Karpas-422 (cell line): ENCODE measurements at places on chromosomes 13 and 19.

DNA sequence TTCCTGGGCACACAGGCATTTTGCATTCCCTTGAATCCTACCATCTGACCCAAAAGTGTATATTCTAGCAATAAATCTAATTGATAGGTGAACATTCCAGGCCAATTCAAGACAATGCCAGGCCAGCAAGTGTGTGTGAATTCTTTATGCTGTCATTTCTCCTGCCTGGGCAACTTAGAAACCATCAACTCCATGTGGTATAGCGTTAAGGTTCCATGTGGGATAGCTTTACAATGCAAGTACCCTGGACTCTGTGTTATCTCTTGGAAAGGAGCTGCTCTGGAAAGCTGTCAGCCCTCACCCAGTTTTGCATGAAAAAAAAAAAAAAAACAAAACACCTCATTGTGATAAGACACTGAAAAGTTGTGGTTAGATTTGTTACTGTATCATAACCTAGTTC lies 15.6 kb upstream of the FLT1 start:
- DNase-seq: no peak

DNA sequence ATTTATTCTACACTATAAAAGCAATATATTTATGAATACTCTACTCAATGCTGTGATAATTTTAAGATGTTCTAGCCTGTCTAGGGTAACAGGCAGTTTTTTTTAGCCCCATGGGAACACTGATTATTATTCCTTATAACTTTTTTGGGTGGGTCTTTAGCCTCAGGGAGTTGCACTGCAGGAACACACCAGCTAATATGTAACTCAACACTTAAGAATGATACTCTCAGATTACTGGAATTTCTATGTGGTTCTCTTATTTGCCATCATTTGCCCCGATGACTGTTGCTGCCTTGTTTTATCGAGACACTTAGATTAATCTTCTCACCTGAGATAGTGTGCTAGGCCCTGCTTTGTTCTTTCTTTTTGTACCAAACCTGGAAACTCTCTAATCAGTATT lies 396.9 kb upstream of the SLITRK1 start:
- DNase-seq: no peak

DNA sequence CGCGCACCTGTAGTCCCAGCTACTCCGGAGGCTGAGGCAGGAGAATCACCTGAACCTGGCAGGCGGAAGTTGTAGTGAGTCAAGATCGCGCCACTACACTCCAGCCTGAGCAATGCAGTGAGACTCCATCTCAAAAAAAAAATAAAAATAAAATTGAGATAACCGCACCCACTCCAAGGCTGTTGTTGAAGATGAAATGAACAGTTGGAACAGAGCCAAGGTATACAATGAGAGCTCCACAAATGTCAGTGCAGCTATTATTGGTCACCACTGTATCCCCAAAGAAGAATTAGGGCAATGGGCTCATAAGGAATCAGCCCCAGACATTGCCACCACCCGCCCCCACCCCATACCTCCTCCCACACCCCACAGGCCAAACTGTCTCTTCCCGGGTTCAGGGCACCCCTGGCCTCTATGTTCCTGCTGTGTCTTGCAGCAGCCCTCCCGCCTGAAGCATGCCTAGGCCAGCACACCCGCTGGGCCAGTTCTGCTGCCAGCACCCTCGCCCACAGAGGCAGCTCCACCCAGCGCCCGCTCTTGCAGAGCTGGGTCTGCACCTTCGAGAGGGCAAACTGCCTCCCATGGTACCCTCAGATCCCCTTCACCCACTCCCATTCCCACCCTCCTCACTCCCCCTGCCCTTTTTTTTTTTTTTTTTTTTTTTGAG lies 3.5 kb upstream of the S1PR5 start:
- DNase-seq: peak; percentile 39

- DNase-seq: no peak
Measured at GRCh38 chr19:56837492-56838023, 3.0 kb downstream of the PEG3 start.

DNA sequence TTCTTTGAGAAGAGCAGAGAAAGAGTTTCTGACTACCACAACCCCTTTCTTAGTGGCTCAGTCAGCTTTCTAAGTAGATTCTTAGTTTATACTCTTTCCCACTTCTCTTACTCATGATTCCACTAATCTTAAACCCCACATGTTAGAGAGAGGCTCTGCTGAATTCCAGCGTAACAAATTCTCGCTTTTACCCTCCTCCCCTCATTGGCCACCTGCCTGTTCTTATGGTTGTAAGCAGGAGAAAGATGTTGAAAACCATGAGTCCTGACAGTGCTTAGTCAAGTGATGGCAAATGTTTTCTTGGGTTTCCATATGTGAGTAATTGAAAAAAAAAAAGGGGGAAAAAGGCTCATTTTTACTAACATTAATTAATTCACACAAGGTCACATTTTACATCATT lies 125.9 kb downstream of the ZDHHC20 start:
- DNase-seq: no peak

- DNase-seq: no peak
Measured at GRCh38 chr13:65343898-65344663, 1886.1 kb downstream of the PCDH9 start.

GRCh38 chr19:49157445-49158224 lies at the start of gene TRPM4:
Gene TRPM4 (plus strand): TSS chr19:49157792. CDS start chr19:49157867, 75 bp downstream.
- DNase-seq: no peak

- peak; percentile 84 for DNase-seq
Measured at GRCh38 chr19:48724796-48725753, 5.5 kb upstream of the MAMSTR start.

GRCh38 chr13:113666951-113667701 lies at the start of gene GRK1:
Gene GRK1 (plus strand): TSS chr13:113667219. CDS start chr13:113667387, 168 bp downstream.
- DNase-seq: no peak

DNA sequence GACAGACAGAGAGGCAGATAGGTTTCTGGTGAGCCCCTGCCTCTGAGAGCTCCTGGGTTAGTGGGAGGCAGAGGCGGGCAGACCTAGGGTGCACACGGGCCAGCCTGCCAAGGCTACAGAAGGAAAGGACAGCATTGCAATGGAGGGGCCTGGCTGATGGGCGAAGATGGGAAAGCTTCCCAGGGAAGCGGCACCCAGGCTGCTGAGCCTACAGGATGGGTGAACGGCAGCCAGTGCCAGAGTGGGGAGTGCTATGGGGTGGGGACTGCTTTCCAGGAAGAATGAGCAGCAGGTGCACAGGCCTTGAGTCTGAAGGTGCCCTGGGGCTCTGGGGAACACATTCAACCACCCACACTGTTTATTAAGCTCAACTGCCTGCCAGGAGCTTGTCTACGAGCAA lies 702 bp upstream of the MAG start:
- no peak for DNase-seq

DNA sequence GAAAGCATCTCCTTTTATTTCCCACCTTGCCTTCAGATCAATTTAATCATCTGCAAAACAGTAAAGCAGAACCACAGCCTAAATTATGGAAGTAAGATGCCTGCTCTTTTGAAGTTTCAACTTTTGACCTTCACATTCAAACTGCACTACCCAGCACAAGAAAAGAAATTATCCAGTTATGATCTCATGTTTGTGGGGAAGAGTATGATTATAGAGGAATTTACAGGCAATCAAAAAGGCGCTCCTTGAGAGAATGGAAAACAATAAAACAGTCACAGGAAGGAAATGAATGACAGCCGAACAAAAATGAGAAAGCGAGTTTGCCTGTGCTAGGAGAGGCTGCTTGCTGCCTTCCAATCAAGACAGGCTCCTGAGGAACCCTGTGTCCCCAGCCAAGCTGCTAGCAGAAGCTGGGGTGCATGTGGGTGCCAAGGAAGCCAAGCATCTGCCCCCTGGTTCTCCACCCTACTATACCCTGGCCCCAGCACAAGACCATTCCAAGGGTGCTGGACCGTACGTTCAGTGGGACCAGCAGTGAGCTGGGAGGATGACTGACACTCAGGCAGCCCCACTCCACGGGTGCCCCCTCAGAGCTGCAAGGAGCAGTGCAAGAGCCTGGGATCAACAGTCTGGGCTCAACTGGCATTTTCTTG lies 47.8 kb downstream of the PEPD start:
- DNase-seq: no peak

DNA sequence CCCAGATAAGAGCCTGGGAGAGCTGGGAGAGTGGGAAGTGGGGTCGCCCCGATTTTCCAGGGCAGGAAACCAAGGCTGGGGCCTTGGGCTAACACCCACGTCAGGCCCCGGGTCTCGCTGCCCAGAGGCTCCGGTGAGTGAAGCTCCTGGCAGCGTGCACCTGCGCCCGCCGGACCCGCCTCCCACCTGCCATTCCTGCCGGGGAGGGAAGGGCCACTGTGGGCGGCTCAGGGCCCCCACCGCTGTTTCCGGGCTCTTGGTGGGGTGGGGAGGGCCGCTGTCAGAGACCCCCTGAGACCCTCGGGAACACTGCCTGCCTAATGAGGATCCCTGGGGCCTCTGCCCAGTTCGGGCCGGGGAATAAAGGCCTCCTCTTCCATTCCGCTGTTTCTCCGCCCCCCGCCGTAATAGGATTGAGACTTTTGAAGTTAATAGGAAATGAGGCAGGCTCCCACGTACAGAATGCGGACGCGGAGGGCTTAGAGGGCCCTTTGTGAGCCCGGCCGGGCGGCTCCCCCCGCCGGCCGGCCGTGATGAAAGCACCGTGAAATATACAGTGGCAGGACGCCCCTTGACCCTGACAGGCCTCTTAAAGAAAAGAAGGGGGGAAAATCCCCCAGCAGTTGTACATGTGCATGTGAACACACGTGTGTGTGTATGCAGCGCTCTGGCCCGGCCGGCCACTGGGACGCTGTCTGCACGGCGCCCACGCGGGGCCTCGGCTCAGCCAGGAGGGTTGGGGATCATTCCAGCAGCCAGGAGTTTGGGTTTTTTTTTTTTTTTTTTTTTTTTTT lies 33.2 kb downstream of the EFNA2 start:
- DNase-seq: no peak

GRCh38 chr19:679418-680286 lies 3.5 kb downstream of the FSTL3 start:
- peak; percentile 74 for DNase-seq

DNA sequence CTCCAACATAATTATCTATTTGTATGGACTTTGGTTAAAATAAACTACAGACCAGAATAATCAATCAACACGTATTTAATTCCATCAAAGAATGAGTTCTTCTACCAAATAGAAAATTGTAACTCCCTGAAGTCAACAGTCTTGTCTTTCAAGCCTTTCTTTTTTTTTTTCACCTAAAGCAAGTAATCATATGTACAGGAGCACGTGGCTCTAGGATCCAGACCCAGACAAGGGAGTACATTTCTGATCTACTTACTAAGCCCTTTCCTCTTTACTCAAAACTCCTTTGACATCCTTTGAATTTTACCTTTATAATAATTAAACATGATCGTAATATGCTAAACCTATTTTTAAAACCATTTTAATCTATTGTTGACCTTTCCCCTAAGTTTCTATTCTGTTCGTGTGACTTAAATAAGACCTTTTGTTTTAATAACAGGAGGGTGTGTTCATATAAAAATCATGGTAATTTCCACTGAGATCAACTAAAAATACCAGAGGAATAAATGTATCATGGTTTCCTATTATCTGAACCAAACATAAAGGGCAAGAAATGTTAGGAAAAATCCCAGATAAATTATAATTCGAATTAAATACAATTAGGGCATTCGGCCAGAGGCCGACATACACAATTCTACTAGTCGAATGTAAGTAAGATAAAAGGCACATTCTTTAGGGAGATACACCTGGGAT lies 1.7 kb downstream of the SLC7A1 start:
- no peak for DNase-seq

GRCh38 chr19:10335352-10335985 lies 2.1 kb upstream of the RAVER1 start:
- no peak for DNase-seq

DNA sequence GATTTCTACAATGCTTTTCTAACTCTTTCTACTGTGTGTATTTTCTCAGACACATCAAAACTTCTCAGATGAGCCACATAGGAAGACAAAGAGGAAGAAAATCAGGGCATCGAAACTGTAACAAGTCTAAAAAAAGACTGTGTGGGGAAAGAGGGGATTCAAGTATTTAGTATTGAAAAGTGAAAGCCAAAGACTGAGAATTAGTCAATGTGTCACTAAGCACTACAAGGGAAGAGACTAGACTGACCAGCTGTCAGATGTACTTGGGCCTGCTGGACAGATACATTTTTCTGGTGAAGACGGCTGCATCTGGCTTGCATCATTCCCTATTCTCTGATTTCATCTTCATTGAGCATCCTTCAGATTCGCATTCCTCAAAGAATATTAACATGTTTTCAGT lies 25.4 kb downstream of the COMMD6 start:
- DNase-seq: no peak

- no peak for DNase-seq
Measured at GRCh38 chr13:74825152-74825937, 656.6 kb downstream of the TBC1D4 start.

DNA sequence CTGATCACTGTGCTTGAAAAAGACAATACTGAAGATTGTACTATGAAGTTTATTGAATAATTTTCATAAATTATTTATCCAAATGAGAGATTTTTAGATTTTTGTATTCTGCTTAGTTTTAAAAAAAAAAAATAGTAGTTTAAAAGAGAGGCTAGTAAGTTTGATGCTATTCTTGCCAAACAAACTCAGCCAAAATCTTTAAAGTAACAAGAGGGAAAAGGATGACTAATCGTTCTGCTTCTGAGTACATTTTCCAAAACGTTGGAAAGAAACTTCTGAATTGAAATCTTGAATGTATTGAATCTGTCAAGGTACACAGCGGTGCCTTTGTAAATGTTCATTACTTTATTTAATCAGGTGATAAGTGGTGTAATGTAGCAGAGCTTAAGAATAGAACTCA lies 34.4 kb downstream of the NUP58 start:
- no peak for DNase-seq

DNA sequence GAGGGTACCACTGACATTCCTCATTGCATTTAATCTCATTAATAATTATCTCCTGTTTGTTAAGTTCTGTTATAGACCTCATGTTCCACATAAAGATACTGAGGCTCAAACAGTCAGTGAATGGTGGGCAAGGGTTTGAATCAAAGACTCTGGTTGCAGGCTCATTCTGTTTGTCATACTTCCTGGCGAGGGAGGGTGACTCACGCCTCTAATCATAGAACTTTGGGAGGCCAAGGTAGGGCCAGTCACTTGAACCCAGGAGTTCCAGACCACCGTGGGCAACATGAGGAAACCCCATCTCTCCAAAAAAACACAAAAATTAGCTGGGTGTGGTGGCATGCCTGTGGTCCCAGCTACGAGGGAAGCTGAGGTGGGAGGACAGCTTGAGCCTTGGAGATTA lies 220.7 kb upstream of the MIR17HG start:
- no peak for DNase-seq
